ENCODE measurements at places on chromosomes 12 and 14. TPM values are rescaled to one million over a fixed set of nuclear protein-coding genes. Genes with fewer than 3 reads are reported as not detected.

DNA sequence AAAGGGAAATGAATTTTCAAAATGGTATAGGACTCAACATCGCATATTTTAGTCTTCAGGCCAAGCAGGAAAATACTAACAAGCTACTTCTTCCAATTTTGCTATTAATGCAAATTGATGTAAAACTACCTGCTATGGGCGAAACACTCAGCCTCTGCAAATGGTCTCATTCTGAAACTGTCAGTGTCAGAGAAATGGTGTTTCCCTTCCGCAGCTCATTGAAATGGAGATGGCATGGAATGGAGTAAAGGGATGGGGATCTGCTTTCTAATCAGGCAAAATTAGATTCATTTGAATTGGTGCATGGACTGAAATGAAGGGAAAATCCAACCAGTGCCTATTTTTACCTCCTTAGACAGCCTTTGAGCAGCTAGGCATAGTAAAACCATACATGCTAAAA, 80.4 kb upstream of the EEA1 start:
- no peak for DNase-seq

DNA sequence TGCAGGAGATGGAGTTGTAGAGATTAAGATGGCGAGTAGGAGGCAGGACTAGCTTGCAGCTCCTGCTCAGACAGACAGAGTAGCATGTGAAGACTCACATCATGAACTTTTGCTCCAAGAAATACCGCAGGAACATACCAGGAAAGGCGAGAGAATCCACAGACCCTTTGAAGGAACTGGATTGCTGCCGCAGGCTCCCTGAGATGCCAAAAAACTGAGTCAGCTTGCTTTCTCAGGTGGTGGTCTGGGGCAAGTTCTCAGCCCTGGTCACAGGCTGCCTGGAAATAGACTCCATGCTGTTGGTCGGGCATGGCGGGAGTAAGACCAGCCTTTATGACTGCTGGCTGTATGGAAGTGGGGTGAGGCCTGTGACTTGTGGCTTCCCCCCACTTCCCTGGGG, 163.6 kb upstream of the NAV3 start:
- DNase-seq, result no peak

The P2RX2 gene
- not detected for total RNA-seq

- DNase-seq, result no peak
Observed at GRCh38 chr14:94885481-94886155, 115.7 kb upstream of the GSC start.

GRCh38 chr14:102770147-102771123, 6.8 kb upstream of the TRAF3 start:
- DNase-seq, result no peak

The FMNL3 gene
- total RNA-seq, result 70.0 TPM

DNA sequence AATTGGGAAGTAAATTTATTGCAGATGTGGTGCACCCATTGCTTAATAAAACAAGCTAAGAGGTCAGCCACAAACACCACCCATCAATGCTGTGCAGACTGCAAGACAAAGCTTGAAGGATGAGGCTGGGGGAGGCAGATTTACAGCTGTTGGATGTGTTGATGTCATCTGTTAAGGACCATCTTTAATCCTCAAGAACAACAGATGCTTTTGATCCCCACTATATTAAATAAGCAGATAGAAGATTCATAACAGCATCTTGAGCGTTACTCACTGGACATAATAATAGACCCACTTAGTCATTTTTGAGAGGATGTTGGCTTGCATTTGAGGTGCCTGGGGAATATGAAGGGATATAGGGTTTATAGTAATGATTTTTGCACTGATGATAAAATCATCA, 58.8 kb downstream of the GPR68 start:
- DNase-seq, result no peak

DNA sequence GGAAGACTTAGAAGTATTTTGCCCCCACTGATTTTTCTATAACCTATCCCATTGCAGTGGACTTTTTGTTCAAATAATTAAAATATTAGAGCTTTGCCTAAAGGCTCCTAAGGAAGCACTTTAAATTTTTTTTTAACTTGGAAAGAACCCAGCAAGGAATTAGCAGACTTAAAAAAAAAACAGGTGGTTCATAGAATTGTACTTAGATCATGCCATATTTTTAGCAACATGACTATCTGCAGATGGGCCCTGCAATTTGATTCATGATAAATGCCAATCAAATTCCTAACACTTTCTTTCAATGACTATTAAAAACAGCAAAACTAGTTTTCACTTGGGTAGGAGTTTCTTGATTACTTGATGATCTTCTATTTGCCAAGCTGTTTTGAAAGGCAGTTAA, 11.5 kb downstream of the ADAMTS20 start:
- DNase-seq, result no peak

GRCh38 chr12:105721891-105722290, 391.4 kb downstream of the C12orf75 start:
- DNase-seq, result no peak

The SERPINA9 gene
- not detected for total RNA-seq

The TOGARAM1 gene
- 14.0 TPM for total RNA-seq

All from dermis microvascular lymphatic vessel endothelial cell (primary cell).